ENCODE measurements at places on chromosomes 6 and 20.

- no peak for DNase-seq
These were observed 10.3 kb upstream of the MAPK13 start for GRCh38 chr6:36120018-36120417.

GRCh38 chr6:35954333-35954732 lies 33.4 kb upstream of the SRPK1 start:
- no peak for DNase-seq

- DNase-seq, result no peak
These were observed 23.6 kb upstream of the NKAIN2 start for GRCh38 chr6:123780021-123780420.

- DNase-seq, result no peak
These were observed 15.7 kb downstream of the ZFP64 start for GRCh38 chr20:52175840-52176239.

DNA sequence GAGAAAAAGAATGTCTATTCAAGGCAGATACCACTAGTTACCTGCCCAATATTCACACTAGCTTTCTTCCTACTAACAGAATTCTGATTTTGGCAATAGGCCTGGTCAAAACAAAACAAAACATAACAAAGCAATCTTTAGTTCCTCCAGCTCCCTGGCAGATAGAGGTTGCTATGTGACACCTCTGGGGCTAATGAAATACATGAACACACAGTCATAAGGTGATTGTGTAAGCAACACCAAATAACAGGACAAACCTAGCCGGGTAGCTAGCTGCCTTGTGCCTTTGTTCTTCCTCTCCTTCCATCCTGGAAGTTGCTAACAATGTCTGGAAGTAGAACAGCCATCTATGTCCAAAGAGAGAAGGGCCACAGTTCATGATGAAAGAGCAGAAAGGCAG lies 6.0 kb upstream of the HMGN3 start:
- DNase-seq, result no peak

DNA sequence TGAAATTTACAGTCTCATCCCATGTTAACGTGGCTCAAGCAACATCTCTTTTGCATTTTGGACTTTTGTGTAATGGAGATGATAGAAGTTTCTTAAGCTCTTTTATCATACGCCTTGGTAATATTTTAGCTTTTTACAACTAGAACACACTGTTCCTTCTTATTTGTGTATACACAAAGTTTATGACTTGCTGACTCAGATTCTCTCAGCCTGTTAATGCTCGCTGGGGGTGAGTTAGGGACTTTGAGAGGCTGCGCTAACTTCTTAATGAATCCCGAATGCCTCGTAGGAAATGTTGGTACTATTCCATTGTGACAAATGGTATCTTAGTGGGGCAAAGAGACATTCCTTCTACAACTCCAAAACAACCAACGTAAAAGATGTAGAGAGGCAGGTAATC lies 509.7 kb downstream of the DOK5 start:
- no peak for DNase-seq

- no peak for DNase-seq
These were observed 532.8 kb downstream of the GRIK2 start for GRCh38 chr6:101926149-101926925.

- no peak for DNase-seq
These were observed 1.4 kb downstream of the PLAGL2 start for GRCh38 chr20:32205843-32206759.

- no peak for DNase-seq
These were observed 113.8 kb downstream of the JPH2 start for GRCh38 chr20:44073011-44073674.

DNA sequence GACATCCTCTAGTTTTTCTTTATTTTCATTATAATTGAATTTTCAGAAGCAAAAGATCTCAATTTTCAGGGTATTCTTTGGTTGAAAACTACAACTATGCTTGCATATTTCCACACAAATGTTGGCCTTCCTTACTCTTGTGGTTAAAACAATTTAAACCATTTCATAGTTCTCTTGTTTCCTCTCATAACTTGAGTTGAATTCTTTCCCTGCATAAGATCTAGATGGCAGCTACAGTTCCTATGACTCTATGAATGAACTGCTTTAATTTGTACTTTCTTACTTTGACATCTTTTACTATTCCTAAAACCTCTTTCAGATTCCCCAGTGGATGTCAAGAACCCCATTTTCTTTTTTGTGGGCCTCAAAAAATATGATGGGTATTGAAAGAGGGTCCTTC lies 564.5 kb downstream of the NKAIN2 start:
- no peak for DNase-seq

- no peak for DNase-seq
These were observed 23.1 kb downstream of the PHACTR2 start for GRCh38 chr6:143700684-143701348.

DNA sequence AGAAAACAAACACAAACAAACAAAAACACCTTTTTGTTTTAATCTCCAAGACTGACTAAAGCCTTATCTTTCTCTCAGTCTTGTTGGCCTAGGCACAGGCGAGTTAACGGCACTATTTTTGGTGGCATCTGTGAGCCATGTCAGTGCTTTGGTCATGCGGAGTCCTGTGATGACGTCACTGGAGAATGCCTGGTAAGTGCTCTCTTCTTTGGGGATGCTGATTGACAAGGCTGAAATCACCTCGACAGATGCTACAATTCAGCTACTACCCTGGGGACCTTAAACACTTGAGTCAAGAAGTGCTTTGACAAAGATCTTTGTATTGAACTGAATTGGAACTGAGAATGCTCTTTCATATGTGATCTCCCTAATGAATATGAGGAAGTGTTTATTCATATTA lies 384.1 kb downstream of the LAMA2 start:
- no peak for DNase-seq

GRCh38 chr6:84808491-84809061 lies 44.2 kb upstream of the TBX18 start:
- DNase-seq, result no peak

- DNase-seq, result peak; percentile 92
These were observed 12.3 kb upstream of the TMC2 start for GRCh38 chr20:2523919-2524708.

- DNase-seq, result no peak
These were observed 1.7 kb upstream of the PDE10A start for GRCh38 chr6:165664559-165665383.

DNA sequence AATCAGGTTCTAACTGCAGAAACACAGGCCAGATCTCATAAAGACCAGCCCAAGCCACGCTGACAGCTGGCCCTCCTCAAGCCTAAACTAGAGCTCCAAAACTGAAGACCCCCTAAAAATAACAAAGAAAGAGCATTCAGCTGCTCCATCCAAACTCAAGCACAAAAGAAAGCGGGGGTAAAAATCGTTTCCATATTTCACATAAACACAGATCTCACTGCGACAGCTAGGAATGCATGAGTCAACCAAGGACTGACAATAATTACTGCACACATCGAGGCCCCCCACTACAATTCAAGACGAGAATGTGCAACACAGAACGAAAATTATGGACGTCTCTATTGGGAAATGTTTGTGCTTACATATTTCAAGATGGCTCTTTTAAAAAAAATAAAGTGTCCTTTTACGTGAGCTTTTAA lies 31.1 kb downstream of the CNKSR3 start:
- DNase-seq, result no peak

- DNase-seq, result no peak
These were observed 4.3 kb downstream of the REV3L start for GRCh38 chr6:111478749-111479148.

GRCh38 chr6:79571030-79571367 lies 33.8 kb upstream of the LCA5 start:
- no peak for DNase-seq

GRCh38 chr6:166162599-166163342 lies 4.9 kb downstream of the TBXT start:
- no peak for DNase-seq

DNA sequence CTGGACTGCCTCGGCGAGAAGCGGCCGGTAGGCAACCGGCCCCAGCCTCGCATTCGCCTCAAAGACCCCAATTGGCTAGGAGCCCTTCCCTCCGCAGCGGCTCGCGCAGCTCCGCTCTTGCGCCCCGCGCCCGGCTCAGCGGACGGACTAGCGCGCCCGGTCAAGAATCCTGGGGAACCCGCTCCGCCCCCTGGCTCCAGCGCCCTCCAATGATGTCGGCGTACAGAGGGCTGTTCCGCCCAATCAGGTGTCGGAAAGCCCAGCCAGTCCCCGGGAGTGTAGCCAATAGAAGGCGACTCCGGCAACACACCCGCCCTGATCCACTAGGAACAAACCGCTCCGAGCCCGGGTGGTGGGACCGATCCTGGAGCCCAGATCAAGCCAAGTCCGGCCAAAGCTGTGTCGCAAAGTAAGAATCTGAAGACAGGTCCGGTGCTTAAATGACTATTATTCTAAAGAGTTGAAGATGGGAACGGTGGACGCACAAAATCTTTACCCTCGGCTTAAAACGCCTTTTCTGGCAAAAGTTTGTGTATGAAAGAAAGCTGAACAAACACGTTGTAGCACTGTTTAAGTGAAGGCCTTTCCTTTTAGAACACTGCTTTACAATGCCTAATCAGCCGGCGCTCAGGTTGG lies 132.2 kb downstream of the OGFRL1 start:
- no peak for DNase-seq

GRCh38 chr6:25630508-25631278 lies 21.3 kb upstream of the SCGN start:
- no peak for DNase-seq

- DNase-seq, result peak; percentile 38
These were observed 868 bp downstream of the SAMD10 start for GRCh38 chr20:63978319-63979228.

DNA sequence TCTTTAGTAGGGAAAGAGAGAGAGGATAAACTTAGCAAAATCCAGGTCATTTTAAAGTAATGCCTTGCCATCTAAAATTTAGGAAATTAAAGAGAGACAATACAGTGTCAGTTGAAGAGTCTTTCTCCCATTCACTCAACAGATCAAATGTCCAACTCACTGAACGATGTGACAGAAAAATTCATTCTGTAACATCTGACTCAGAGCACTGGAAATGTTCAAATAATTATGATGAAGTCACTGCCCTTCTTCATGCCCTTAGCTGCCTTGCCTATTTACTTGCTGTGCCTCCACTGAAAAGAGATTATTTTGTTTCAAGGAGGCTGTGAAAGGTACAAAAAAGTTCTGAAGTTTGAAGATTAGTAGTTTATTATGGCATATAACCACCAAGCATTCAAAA lies 434.8 kb downstream of the ADGRB3 start:
- no peak for DNase-seq

GRCh38 chr6:41040940-41041536 lies 1.2 kb upstream of the TSPO2 start:
- DNase-seq, result no peak

- no peak for DNase-seq
These were observed 19.1 kb upstream of the HLA-DQB1 start for GRCh38 chr6:32685603-32686002.

DNA sequence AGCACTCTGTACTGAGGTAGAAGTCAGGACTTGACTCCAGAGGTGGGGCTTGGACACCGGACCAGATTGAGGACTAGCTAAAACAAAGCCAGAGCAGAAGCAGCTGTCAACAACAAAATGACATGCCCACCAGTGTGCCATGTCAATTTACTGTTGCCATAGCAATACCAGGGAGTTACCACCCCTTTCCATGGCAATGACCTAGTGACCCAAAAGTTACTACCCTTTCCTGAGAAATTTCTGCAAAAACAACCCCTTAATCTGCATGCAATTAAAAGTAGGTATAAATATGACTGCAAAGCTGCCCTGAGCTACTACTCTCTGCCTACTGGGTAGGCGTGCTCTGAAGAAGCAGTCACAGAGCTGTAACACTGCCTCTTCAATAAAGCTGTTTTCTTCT lies 21.0 kb downstream of the MAP3K5 start:
- no peak for DNase-seq

DNA sequence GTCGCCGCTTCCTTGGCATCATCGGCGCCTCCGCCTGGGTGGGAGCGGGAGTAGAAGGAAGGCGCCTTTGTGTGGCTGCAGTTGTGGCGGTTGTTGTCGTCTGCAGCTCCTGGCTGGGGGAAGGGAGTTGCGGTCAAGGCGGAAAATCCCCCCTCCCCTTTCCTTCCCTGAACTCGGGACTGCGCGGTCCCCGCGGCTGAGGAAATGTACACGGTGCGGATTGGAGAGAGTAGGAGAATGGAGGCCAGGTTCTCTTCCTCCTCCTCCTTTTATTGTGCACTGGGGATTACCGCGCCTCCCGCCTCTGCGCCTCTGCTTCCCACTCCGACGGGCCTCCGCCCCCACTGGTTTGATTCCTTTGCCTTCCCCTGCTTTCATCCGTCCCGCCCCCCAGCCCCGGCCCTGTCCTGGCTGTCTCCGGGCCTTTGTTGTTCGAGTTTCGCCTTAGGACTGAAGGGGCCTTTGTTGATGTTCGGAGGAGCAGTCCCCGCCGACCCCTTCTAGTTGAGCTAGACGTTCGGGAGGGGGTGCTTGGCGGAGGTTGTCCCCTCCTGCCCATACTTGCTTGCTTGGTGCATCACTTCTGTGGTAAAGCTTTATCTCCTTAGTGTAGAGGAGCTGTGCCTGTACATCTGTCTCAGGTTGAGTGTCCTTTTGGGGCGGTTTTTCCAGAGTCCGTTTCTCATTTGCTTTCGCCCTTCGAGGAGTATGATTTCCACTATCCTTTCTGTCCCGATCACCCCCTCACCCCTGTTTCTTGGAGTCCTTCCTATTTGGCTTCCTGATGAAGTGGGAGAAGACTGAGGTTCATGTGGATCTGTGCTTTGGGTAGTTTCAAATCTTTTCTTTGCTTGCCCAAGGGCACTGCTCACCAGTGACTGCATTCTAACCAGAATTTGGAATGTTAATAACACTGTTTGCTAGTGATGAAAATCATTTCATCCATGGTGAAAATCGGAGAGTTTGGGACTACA lies 764 bp downstream of the ZNF292 start:
- peak; percentile 22 for DNase-seq

GRCh38 chr20:11015440-11015839 lies 341.6 kb upstream of the JAG1 start:
- DNase-seq, result no peak

- DNase-seq, result peak; percentile 22
These were observed 44.8 kb downstream of the FGD2 start for GRCh38 chr6:37050045-37050853.

Data from activated T-cell treated with anti-CD3 and anti-CD28 coated beads for 1 hour (primary cell).